ENCODE measurements at places on chromosomes 11 and 22. TPM values are rescaled to one million over a fixed set of nuclear protein-coding genes. Genes with fewer than 3 reads are reported as not detected.

DNA sequence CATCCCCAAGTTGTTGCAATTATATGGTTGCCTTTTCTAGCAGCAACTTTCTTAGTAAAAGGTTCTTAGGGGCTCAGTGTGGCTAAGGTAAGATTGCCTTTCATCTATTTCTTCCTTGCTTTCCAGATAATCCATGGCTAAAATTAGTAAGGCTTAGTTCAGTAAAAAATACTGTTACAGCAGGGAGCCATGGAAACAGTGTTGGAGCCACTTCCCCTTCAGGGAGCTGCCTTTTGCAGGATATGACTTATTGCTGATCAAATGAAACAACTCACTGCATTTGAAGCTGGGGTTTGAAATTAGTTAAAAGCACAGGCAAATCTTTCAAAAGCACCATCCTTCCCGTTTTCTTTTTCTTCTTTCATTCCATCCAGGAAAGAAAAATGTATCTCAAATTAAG, 184.3 kb downstream of the C11orf87 start:
- peak; percentile 55 for DNase-seq

GLYAT gene
- polyA plus RNA-seq, result not detected

DNA sequence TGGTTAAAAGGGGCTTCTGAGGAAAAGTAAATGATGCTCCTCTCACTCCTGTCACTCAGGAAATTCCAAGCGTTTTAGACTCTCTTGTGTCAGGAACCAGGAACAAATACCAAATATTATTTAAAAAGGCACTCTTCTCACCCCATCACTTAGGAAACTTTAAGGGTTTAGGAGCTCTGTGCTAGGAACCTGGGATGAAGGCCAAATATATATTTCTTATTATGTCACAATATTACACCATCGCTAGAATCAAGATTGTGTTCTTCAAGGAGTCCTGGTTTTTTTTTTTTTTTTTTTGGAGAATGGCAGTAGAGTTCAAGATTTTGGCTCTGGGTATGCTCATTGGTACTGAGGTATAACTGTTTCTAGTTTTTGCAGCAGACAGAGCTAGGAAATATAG, 79.0 kb upstream of the HEPHL1 start:
- no peak for DNase-seq

GRCh38 chr11:32231909-32232493, 141.1 kb downstream of the RCN1 start:
- DNase-seq, result no peak

DNA sequence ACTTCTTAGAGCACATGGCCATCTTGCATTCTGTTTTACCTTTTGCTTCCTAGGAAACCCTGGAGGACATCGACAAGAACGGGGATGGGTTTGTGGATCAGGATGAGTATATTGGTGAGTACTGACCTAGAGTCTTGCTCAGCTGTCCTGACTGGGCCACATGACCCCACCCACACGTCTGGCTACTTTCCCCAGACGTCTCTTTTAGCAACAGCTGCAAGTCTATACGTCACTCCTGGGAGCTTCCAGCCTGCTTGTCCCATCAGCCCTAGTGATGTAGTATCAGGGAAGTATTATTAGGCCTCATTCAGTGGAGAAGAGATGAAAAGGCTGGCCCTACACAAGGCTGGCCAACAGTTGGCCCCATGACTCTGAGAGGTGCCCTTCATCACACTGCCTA, 9.6 kb downstream of the RCN1 start:
- no peak for DNase-seq

DNA sequence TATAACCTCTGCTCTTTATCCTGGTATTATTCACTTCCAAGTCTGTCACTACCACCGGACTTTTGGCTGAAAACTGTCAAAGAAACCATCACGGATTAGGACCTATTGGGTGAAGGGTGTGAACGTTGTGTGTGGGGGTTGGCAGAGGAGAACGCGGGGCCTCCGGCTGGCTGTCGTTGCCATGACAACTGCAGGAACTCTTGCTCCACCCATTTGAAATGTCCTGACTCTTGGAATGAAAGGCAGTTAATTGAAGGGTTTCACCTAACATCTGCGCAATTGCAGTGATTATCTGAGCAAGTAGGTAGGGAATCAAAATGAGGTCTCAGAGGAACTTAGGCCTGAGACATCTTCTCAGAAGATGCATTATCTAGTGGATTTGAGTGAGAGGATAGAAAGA, 60.9 kb upstream of the CLMP start:
- DNase-seq, result no peak

DNA sequence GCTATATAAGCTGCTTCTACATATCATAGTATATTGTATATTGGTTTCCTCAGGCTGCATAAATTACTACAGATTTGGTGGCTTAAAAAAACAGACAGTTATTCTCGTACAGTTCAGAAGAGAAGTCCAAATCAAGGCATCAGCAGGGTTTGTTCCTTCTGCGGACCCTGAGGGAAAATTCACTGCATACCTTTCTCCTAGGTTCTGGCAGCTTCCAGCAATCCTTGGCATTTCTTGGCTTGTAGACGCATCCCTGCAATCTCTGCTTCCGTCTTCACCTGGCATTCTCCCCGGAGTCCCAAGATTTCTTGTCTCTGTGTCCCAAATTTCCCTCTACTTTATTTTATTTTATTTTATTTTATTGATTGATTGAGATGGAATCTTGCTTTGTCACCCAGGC, 142.8 kb downstream of the COMMD9 start:
- DNase-seq, result no peak

CD81 gene
- polyA plus RNA-seq, result 479 TPM

DNA sequence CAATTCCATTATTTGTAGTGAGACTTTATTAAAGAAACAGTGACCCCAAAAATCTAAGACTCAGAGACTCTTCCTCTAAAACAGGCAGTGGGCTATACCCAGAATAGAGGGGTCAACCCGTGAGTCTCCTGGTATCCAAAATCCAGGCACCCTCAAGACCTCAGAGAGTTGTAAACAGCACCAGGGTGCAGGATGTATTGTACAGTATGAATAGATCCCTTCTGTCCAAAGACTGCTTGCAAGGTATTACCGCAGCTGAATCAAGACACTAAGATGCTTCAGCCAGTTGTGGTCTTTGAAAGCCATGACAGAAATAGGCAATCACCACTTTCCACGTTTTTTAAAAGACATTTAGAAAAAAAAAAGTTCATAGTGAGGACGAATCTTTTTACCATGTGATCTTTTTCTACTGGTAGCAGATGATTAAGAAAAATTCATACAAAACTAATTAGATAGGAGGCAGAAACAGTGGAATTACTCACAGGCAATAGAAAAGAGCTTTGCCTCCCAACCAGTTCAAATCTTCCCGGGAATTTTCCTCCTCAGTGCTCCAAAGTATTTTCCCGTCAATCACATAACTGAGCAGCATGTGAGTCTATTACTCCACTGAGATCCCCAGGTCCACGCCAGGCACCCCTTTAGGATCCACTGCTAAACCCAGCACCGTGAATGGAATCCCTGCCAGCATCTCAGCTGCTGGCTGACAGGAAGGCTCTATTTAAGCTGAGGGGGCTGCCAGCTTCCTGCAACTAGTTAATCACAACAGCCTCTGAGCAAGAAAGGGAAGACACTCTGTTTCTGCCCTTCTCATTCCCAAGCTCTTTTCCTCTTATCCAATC, 113.1 kb downstream of the ETS1 start:
- DNase-seq, result no peak

GRCh38 chr22:50304528-50305392, 2.7 kb downstream of the PLXNB2 start:
- peak; percentile 44 for DNase-seq

FXYD6 gene
- 178 TPM for polyA plus RNA-seq

P4HA3 gene
- 0.88 TPM for polyA plus RNA-seq

DNA sequence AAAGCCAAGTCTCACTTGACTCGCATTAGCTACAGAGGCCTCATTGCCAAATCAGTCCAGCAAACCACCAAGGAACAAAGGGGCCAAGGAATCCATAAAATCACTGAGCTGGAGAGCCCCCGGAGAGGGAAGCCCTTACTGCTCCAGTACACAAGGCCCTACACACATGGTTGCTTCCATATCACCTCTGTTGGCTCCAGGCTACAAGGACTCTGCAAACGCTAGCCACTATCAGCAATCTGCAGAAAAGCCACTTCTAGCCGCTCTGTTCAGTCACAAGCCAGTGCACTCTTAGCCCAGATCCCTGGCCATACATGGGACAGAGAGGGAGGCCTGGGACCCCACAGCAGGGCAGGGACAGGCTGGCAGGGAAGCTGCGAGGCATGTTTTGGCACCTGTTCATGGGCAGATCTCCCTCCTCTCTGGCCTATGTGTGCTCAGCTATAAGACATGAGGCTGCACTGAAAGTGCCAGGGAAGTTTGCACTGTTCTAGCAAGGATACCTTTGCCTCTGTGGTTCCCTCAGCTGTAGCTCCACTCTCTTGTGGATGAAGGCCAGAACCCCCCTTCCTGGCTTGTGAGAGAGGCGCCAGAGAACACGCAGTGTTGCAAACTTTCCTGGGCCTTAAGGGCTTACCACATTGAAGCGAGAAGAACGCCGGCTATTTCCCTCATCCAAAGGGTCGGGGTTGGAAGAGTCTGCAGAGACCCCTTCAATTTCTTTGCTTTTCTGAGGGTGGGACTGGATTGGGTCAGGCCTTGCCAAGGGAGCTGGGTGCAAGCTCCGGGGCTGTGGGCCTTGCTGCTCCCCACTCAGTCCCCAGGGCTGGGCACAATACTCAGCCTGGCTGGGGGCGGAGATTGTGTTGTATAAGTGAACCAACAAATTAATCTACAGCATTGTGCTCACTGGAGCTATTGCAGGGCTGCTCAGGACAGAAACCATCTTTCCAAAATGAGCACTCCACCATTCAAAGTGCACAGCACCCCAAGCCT, 108.7 kb upstream of the PITPNB start:
- peak; percentile 42 for DNase-seq

DNA sequence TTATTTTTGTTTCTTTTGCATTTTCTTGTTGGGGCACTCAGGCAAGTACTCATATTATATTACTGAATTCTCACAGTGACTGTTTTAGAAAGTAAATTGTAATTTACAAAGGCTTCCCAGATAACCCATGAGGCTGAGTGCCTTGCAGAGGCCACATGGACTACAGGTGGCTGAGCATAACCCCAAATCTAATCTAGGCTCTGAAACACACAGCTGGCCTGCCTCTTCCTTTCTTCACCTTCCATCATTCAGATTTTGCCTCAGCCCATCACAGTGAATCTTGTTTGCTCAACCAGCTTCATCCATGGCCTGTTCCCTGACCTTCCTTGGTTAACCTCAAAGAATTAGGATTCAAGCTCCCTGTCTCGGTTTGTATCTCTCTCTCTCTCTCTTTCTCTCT, 78.5 kb upstream of the PRDM11 start:
- DNase-seq, result no peak

DNA sequence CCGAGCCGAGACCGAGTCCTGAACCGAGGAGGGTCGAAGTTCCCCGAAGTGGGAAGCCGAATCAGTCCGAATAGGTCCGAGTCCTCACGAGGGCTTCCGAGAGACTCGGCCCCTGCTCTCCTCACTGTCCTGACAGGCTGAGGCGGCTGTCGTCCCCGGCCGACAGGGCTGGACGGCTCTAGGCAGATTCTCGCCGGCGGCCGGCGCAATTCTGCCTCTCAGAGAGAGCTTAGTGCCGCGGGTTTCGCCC, 191 bp upstream of the DEAF1 start:
- DNase-seq, result no peak

DNA sequence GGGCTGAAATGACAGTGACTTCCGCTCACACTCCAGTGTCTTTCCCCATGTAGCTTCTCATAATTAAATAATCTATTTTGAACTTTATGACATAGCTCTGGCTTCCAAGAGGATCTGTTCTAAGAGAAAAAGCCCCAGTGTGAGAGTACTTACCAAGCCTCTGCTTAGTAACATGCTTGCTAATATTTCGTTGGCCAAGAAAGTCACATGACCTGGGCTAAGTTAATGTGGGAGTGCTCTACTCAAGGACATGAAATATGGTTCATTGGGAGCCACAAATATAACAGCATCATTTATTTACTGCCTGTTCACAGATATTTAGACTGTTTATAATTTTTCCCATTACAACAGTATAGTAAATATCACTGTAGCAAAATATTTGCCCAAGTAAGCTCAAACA, 42.5 kb downstream of the CCDC73 start:
- no peak for DNase-seq

NAV2 gene
- 46.0 TPM for polyA plus RNA-seq

- DNase-seq, result no peak
Observed at GRCh38 chr22:28143961-28144745, 225.1 kb upstream of the PITPNB start.

DNA sequence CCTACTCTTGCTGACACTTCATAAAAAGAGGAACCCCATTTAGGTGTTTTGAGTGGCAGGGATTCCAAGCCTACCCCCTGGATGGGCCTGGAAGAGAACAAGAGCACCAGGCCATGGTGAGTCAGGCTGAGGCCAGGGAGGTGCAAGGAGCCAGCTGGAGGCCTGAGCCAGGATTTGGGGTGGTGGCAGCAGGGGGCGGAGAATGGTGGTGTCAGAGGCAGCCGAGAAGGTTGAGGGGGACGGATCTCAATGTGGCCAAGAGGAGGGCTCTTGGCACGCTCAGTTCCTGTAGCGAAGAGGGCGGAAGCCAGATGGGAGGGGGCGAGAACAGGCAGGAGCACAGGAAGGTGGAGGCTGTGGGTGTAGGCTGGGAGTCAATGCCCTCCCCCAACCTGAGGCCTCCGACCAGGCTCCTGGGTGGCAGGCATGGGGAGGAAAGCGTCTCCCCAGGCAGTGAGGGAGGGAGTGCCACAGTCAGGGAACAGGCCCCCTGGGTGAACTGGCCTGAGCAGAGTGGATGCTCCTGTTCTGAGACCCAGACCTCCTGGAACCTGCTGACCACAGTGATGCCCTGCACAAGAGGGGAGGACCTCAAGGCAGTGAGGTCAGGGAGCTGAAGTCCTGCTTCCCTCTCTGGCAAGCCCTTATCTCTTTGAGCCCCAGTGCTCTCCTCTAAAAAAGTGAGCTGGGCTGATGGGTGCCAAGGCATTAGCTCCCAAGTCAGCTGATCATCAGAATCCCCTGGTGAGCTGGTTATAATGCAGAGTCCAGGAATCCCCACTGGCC, 13.9 kb downstream of the RTN4RL2 start:
- DNase-seq, result no peak

All from muscle of back (tissue), 13 donors.